ENCODE measurements at places on chromosomes 11 and 22. TPM values are rescaled to one million over a fixed set of nuclear protein-coding genes. Genes with fewer than 3 reads are reported as not detected.

GRCh38 chr22:37267135-37267587 lies 15.1 kb upstream of the CYTH4 start:
- DNase-seq, result peak; percentile 71

DNA sequence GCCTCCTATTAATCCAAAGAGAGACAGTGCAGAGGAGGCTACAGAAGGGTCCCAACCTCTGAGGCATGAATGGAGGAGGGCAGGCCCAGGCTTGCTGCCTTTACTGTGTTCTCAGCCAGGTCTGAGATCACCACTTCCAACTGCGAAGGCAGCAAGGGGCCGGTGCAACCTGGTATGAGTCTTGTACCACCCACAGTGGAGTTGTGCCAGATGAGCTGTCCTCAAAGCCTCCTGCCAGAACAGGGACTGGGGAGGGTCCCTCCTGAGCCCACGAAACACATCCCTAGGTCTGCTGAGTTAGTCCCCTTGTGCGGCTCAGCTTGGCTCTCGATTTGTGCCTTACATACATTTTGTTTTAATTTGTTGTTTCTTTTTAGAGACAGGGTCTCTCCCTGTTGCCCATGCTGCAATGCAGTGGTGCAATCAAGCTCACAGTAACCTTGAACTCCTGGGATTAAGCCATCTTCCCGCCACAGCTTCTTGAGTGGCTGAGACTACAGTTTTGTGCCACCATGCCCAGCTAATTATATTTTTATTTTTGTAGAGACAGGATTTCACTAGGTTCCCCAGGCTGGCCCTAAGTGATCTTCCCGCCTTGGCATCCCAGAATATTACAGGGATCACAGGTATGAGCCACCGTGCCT lies 9.3 kb downstream of the MIF start:
- no peak for DNase-seq

- no peak for DNase-seq
Observed at GRCh38 chr11:637593-638521, 788 bp downstream of the DRD4 start.

- no peak for DNase-seq
Observed at GRCh38 chr22:20264614-20265452, 3.3 kb downstream of the RTN4R start.

DNA sequence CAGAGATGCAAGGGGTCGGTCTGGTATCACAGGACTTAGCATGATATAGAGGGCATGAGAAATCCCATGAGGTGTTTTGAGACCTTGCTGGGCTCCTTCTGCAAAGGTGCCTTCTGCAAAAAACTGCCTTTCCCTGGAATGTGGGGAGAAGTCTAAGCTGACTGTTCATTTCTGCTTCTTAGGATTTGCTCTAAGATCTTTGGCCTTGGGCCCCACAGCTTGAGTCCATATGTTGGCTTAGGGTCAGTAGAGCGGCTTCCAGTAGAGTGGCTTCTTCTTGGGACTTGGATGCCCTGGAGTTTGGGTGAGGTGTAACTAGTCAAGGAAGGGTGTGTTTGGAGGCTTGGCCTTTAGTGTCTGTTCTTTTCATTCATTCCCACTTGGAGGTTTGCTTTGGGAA lies 37.0 kb downstream of the AMPD3 start:
- no peak for DNase-seq

- no peak for DNase-seq
Observed at GRCh38 chr22:37758694-37759093, 49.0 kb upstream of the GCAT start.

SEC14L6 gene
- total RNA-seq, result not detected

DRICH1 gene
- total RNA-seq, result not detected

Data from left ventricle myocardium superior (tissue), 1 donor.